ENCODE measurements at places on chromosomes 12 and 14.
A peak's percentile ranks its signal among the peaks of the same experiment; 100 is the strongest.

DNA sequence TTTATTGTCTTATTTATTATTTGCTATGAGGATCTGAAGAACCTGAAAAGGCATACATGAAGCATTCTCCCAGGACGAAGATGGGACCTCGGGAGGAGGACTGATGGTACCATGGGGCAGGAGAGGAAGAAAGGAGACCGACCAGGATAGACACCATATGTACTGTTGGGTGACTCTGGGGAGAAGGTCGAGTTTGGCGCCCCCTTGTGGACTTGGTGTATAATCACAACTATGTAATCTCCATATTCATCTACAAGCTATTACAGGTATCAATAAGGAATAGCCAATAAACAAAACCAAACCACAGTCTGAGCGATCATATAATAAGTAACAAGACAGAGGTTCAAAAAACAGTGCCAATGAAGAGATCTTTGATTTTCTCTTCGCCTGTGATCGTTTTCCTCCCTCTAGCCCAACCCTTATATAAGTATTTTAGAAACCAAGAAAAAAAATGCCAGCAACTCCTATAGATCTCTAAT, 139.1 kb downstream of the SPTSSA start:
- peak; percentile 76 for DNase-seq

- DNase-seq: no peak
Observed at GRCh38 chr12:98198261-98198982, 317.0 kb upstream of the TMPO start.

- DNase-seq: no peak
Observed at GRCh38 chr14:54713379-54713778, 146.5 kb downstream of the SAMD4A start.

GRCh38 chr12:57072661-57073060, 5.9 kb downstream of the NEMP1 start:
- no peak for DNase-seq

DNA sequence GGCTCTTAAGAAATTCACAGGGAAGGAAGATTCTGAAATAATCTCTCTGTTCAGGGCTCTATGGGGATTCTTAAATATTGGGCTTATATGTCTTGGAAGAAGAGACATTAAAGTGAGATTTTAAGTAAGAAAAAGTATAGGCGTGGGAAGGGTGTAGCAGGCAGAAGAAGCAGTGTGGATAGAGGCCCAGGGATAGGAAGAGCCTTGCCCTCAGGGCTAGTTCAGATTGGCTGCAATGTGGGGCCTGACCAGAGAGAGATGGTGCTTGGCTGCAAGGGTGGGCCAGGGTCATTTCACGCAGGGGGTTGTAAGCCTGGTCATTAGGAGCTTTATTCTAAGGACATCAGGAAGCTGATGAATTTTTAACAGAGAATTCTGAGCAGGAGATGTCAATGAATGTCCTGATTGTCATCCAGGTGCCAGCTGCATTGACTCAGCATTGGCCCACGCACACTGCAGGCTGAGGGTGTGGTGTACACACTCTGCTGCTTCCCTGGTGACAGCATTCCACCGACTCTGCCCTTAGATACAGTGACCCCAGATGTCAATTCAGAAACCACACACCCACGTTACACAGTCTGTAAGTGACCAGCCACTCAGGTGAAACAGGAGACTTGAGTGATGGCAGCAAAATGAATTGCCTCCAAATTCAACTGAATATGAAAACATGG, 582.5 kb downstream of the NRXN3 start:
- no peak for DNase-seq

All from hematopoietic multipotent progenitor cell treated with erythropoietin and hydrocortisone succinate and interleukin-3 and kit ligand, for 6 days (in vitro differentiated cells).